ENCODE measurements at places on chromosomes 5 and 9. TPM values are rescaled to one million over a fixed set of nuclear protein-coding genes. Genes with fewer than 3 reads are reported as not detected.

DNA sequence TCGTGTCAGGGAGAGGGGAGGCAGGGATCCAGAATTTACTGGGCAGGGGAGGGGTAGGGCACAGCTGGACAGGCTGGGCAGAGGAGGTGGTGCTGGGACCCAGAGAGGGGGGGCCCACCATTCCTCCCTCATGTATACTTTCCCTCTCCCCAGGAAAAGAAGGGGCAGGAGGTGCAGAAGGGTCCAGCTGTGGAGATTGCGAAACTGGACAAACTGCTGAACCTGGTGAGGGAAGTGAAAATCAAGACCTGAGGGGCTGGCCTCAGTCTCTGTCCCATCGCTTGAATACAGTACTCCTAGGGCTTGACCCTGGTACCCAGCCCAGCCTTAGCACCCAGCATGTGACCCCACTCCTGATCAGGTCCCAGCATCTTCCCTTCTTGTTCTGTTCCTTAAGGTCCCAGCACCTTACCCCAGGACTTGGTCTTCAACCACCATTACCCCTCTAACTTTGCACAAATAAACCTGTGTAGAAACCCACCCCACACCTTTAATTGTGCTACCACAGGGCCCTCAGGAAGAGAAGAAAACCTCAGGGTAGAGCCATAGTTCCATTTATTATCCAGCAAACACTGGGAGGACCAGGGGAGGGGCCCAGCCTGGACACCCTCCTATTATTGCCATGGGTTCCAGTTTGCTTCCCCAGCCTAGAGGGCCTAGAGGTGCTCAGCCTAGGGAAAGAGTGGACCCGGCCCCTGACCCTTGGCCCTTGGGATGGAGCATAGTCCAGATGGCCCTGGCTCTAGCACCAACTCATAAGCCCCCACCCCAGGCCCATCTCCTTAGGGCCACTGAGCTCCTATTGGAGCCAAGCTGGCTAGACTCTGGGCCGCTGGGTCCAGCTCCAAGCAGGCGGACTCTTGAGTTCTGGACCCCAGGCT lies 2.0 kb downstream of the ENHO start:
- DNase-seq = no peak

DNA sequence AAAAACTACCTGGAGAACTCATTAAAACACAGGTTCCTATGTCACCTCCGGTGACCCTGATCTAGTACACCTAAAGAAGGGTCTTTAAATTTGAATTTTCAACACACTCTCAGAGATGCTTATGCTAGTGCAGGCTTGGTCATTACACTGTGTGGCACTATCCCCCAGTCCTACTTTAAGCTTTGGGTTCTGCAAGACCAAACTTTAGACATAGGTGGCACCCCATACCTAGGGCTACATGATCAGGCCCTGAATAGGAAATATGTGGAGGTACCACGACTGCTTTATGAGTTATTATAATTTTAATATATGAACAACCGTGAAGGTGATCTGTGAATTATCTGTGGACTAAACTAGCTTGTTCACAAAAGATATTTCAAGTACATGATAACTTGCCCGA lies 201.3 kb upstream of the OR13F1 start:
- DNase-seq = no peak

DNA sequence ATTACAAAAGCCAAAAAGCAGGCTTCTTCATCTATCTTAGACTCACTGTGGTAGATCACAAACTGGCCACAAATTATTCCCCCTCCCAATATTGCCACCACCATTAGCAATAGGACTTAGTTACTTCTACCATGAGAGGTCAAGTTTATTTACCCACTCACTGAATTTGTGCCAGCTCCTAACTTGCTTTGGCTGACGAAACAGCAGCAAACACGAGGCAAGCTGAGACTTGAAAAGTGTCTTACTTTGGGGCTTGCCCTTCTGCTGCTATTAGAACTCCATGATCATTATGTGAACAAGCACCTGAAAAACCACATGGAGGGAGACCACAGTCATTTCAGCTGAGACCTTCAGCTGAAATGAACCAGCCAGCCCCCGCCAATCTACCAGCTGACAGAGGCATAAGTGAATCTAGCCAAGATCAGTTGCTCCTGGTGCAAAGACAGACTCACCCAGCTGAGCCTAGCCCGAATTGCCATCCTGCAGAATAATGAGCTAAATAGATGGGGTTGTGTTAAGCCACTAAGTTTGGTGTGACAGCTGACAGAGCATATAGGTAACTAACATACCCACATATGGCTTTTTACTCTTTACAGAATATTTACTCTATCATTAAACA lies 5.7 kb downstream of the WDR41 start:
- no peak for DNase-seq

- DNase-seq = no peak
Observed at GRCh38 chr5:17893026-17893635, 258.9 kb downstream of the TAF11L14 start.

DNA sequence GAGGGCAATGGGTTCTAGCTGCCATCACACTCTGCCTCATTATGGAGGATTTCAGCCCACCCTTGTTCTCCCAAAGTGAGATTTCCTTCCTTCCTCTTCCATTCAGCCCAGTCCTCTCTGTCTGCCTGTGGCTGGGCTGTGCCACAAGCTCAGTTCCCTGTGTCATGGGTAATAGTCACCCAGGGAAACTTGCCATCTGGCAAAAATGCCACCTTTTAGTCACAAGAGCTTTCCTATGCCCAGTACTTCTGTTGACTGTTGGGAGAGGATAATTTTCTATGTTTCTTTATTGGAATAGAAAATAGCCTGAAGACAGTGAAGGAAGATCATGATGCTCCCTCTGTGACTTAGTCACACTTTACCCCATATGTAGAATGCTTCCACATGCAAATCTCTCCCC lies 71.4 kb downstream of the TLR4 start:
- DNase-seq = no peak

- no peak for DNase-seq
Observed at GRCh38 chr5:79032031-79032695, 37.3 kb downstream of the DMGDH start.

GRCh38 chr9:4600368-4600767 lies 61.7 kb upstream of the PLPP6 start:
- no peak for DNase-seq

DNA sequence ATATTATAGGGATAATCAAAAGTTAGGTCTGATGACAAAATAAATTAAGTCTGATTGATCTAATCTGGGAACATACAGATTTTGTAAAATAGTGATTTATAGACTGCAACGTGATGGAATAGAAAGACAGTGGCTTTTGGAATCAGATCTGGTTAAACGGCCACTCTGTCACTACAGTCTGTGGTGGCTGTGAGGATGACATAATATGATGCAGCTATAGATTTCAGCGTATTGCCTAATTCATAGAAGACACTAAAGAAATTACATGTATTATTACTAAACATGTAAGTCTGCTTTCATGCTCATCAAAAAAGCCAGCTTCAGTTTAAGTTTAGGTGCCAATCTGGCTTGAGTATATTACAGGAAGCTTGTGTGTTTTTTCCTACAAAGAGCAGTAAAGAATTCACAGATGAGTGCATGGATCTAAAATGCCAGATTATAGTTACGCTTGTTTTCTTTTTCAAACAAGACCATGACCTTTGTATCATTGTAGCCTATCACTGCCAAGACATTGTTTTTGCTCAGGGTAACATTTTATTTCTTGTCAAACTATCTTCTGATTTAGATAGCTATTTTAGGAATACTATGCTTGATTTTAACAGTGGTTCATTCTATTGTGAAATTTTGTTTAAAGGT lies 25.7 kb downstream of the CPEB4 start:
- DNase-seq = no peak

- DNase-seq = no peak
Observed at GRCh38 chr9:95610006-95610785, 93.4 kb upstream of the PTCH1 start.

GRCh38 chr5:150352244-150353031 lies 5.1 kb upstream of the TCOF1 start:
- no peak for DNase-seq

- DNase-seq = no peak
Observed at GRCh38 chr5:163659568-163659902, 154.1 kb downstream of the MAT2B start.

- peak; percentile 95 for DNase-seq
Observed at GRCh38 chr9:78031893-78032729, 500 bp upstream of the GNAQ start.

DNA sequence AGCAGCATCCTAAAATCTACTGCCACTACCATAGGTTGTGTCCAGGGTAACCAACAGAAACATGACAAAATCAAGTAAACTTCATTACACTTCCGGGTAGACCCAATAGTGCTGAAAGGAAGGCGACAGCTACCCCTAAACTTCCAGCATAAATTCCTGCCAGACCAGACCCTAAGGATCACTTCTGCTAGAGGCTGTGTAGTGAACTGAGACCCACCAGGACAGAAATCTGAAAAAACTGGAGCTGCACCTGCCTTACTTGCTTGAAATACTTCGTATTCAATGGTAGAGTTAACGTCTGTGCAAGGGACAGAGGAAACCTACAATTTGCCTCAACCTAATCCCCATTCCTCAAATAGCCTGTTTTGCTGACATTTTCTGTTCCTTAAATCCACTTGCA lies 1.0 kb upstream of the SECISBP2 start:
- DNase-seq = no peak

DNA sequence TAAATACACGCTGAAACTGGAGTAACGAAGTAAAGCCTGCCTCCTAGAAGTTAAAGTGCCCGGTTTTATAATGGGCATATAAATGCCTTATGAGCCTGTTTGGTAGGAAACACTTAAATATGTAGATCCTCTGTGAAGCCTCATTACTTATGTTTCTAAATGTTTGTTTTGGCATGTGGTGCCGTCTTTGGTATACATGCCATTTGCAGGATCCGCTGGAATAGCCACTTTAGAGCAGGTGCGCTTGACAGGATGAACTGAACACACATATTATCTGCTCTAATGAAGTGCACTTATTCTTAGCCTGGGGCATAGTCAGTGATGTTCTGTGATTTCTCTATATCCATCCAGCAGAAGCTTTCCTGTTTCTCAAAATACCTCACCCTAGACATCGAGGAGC lies 778.1 kb upstream of the WWC1 start:
- no peak for DNase-seq

- peak; percentile 86 for DNase-seq
Observed at GRCh38 chr5:37840053-37841034, 503 bp upstream of the GDNF start.

- DNase-seq = no peak
Observed at GRCh38 chr5:169810524-169810923, 169.8 kb downstream of the INSYN2B start.

DNA sequence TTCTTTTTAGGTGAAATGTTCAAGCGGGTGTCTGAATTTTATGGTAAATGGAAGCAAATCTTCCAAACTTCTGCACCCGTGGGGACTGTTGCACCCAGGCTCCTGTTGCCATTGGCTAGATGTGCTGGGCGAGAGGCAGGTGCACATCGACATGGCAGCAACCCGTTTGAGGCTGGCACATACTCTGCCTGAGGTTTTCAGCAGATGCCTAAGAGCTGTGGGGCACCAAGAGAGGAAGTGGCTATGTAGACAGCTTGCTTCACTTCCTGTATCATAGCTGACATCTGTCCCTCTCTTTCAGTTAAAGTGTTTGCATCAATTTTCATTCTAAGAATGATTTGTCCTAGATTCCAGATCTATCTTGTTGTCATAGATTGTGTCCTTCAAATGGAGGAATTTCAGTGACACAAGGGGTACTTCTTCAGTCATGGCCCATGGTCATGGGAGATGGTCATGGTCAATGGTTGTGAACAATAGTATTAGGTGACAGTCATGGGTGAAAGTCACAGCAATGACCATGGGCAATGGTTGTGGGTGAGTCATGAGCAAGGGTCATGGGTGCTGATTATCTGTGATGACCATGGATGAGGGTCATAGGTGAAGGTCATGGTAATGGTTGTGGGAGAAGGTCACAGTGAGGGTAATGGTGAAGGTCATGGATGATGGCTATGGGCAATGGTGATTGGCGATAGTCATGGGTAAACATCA lies 115.1 kb upstream of the IRX4 start:
- no peak for DNase-seq

DNA sequence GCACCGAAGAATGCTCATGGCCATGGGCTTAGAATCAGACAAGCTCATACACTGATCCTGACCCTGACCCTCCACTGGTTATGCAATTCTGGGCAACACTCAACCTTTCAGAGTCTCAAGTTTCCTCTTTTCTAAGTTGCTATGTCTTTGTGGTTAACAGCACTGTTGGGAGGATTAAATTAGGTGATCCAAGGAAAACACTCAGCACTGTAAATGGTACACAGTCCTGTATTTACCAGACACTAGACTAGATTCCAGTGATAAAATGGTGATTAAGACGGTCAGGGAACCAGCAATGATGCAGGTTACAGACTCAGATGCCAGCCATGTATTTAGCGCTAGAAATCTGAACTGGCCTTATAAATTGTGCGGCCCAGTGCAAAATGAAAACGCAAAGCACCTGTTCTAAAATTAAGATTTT lies 8.1 kb downstream of the ARL15 start:
- no peak for DNase-seq

DNA sequence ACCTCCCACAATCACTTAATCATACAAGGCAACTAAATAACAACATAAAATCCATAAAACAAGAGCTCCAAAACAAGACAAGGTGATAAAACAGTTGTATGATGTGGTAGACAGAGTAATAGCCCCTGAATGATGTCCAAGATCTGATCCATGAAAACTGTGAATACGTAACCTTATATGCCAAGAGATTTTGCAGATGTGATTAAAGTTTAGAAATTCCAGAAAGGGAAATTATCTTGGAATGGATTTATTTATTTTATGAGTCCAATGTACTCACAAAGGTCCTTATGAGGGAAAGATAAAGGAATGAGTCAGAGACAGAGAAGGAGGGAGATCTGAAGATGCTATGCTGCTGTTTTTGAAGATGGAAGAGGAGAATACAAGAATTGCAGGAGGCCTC lies 1775.7 kb upstream of the C9orf72 start:
- no peak for DNase-seq

- DNase-seq = no peak
Observed at GRCh38 chr5:31062902-31063580, 130.4 kb upstream of the CDH6 start.

DNA sequence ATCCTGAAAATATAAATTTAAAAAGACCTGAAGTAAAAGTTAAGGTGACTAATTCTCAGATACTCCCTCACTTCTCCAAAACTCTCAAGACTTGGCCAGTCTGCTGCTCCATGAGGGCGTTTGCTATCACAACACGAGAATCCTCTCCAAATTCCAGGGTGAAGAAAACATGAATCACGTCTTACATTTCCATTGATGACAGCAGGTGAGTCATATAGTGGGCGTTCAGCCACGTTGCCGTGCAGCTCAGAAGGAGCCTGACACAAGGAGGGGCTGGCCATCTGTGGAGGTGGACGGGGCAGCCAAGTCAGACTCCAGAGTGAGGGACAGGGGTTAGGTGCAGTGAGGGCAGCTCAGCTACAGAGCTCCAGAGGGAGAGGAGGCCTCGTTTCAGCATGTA lies 555.1 kb upstream of the ADAMTS16 start:
- DNase-seq = no peak

- DNase-seq = peak; percentile 22
Observed at GRCh38 chr9:89805571-89806292, 200.9 kb downstream of the GADD45G start.

Gene IRGM
- not detected for total RNA-seq

Gene SOHLH1
- total RNA-seq = not detected

Gene PKD2L2
- not detected for total RNA-seq

Gene PCDHGA11
- 8.2 TPM for total RNA-seq

Gene UGT3A2
- total RNA-seq = 26.8 TPM

Gene BAAT
- total RNA-seq = not detected

Gene ZBTB26
- total RNA-seq = 9.8 TPM

Gene CARTPT
- not detected for total RNA-seq

Gene IFNK
- total RNA-seq = not detected

Gene SV2C
- not detected for total RNA-seq

All from endodermal cell (in vitro differentiated cells).